ENCODE measurements at places on chromosomes 16 and 17. TPM values are rescaled to one million over a fixed set of nuclear protein-coding genes. Genes with fewer than 3 reads are reported as not detected.

DNA sequence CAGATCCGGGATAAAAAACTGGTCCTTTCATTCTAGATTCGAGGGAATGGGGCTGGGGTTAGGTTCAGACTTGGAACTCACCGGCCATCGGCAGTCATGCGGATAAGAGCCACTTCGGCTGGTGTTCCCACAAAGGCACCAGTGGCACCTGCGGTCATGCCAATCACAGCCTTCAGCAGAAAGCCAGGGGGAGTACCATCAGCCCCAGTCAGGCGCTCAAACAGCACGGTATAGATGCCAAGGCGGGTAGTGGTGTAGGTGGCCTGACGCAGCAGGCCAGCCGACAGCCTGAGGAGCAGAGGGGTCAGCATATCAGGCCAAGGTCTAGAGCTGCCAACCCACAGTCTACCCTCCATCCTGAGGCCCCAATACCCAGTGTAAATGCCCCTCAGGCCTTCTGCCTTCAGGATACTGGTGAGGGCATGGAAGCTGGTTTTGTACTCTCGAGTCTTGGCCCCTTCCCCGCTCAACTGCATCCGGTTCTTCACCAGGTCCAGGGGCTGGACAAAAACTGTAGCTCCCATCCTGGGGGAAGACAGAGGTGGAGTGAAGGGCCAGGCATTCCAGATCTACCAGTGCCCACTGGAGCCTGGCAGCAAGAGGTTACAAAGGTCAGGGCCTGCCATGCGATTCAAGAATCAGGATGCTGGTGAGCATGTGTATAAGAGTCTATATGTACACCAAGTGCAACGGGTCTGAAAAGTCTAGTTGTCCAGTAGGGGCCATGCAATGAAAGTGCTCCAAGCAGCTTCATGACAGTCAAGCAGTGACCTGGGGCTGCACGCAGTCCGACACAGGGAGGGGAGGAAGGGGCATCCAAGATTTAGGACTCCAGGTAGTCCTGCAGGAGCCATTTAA lies 929 bp downstream of the SLC25A11 start:
- DNase-seq = peak; percentile 8

PARD6A gene
- polyA plus RNA-seq = 17.9 TPM

DNA sequence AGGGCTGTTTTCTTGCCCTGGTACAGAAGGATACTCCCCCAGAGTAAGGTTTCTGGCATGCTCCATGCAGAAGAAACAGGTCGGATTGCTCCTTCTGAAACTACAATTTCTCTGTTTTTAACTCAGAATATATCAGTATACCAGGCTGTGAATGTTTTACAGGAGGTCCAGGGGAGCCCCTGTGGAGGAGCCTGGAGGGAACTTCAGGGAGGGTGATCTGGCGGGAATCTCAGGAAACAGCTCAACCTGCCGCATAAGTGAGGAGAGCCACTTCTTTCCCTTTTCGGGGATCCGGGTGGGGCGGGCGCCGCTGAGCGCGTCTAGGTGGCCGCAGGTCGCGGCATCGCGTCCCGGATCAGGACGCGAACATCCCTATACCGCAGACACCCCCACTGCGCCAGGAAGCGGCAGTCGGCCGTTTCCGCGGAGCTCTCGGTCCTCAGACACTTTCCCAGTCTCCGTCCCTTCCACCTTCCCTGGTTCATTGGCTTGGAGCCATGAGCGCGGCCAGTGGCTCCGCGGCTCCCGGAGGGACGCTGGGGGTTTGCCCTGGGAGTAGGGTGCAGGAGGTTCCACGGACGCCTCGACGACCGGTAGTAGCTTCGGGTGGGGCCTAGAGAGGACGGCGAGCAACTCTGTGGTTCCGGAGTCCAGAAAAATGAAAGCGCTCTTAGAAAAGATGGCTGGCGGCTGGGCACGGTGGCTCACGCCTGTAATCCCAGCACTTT lies 3.1 kb upstream of the ZNF764 start:
- DNase-seq = peak; percentile 53

- no peak for DNase-seq
Observed at GRCh38 chr17:78992542-78993212, 13.0 kb upstream of the LGALS3BP start.

- peak; percentile 35 for DNase-seq
Observed at GRCh38 chr16:81204798-81205680, 33.5 kb upstream of the BCO1 start.
